Activated CD4-positive, alpha-beta memory T cell treated with anti-CD3 and anti-CD28 coated beads, Interleukin-2, amount 10 ng/mL, durations not matched to agents 7 days and 5 days (primary cell): ENCODE measurements at places on chromosomes 7 and 10. TPM values are rescaled to one million over a fixed set of nuclear protein-coding genes. Genes with fewer than 3 reads are reported as not detected.

- no peaks in the 10 kb centered on the region for H3K36me3 ChIP-seq
- H3K4me1 ChIP-seq = no peaks in the 10 kb centered on the region
- H3K27ac ChIP-seq = no peak overlapping the region
- no peaks in the 10 kb centered on the region for H3K27me3 ChIP-seq
- no peak for DNase-seq
- H3K4me3 ChIP-seq = no peak overlapping the region
Measured at GRCh38 chr10:131273476-131273875, 38.0 kb downstream of the TCERG1L start.

GRCh38 chr10:8437896-8438295 is 383.4 kb downstream of the GATA3 start:
- no peak overlapping the region for H3K4me3 ChIP-seq
- peak overlapping the region; percentile 16 for H3K27ac ChIP-seq
- H3K4me1 ChIP-seq = peaks cover 36% of the 10 kb centered on the region
- peaks cover 8% of the 10 kb centered on the region for H3K36me3 ChIP-seq
- peaks cover 6% of the 10 kb centered on the region for H3K27me3 ChIP-seq

GRCh38 chr7:142887282-142888015 is 1.9 kb upstream of the TRPV6 start:
- H3K27ac ChIP-seq = no peak overlapping the region
- H3K27me3 ChIP-seq = peaks cover 6% of the 10 kb centered on the region
- no peaks in the 10 kb centered on the region for H3K4me1 ChIP-seq

GRCh38 chr10:11003679-11004078 is 14.0 kb upstream of the CELF2 start:
- H3K4me1 ChIP-seq = peaks cover 5% of the 10 kb centered on the region
- no peak overlapping the region for H3K4me3 ChIP-seq
- DNase-seq = no peak
- no peak overlapping the region for H3K27ac ChIP-seq
- H3K27me3 ChIP-seq = peaks cover 49% of the 10 kb centered on the region
- no peaks in the 10 kb centered on the region for H3K36me3 ChIP-seq

DNA sequence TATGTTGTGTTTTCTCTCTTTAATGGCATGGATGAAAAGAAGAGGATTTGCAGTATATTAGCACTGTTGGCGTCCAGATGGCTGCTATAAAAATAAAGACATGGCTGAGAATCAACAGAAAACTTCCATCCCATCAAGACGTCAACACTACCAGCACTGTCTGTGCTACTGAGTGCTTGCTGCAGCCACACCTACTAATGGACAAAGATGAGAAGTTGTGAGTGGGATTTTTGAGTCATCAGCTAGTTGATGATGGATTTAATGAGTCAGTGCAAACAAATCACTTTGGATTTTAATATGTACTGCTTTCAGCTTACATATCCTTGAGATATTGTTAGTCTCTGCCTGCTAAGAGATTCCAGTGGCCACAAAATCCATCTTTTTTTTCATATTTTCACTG is 631.0 kb upstream of the ANKRD30A start:
- H3K4me3 ChIP-seq = no peak overlapping the region
- H3K4me1 ChIP-seq = no peaks in the 10 kb centered on the region
- DNase-seq = no peak

GRCh38 chr10:114043532-114044246 is at the start of gene ADRB1:
Gene ADRB1, plus strand, starts transcription at chr10:114043866. Its CDS starts 267 bp downstream, at chr10:114044133.
- H3K4me3 ChIP-seq = peak within 1 kb of the TSS; percentile 64
- DNase-seq = peak; percentile 39
- peaks cover 25% of the 10 kb centered on the region for H3K4me1 ChIP-seq
- H3K27me3 ChIP-seq = peaks cover 81% of the 10 kb centered on the region
- no peak within 1 kb of the TSS for H3K27ac ChIP-seq

DNA sequence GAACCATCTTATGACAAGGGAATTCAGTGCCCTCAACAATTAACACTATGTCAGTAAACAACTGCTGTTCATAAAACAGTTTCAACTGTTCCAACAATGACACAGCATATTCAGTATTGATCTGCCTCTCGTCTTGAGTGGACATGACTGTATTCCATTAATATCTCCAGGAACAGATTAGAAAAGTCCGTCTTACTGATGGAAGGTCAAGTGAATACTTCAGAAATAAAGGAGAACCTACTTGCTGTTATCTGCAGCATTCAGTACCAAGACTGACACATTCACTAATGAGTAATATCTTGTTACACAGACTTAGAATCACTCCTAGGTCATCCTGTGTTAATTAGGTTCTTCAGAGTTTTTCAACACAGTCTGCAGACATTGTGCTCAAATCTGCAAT is 12.1 kb downstream of the KBTBD2 start:
- peaks cover 33% of the 10 kb centered on the region for H3K4me1 ChIP-seq
- H3K36me3 ChIP-seq = peaks cover 24% of the 10 kb centered on the region
- no peak overlapping the region for H3K4me3 ChIP-seq
- no peak for DNase-seq

DNA sequence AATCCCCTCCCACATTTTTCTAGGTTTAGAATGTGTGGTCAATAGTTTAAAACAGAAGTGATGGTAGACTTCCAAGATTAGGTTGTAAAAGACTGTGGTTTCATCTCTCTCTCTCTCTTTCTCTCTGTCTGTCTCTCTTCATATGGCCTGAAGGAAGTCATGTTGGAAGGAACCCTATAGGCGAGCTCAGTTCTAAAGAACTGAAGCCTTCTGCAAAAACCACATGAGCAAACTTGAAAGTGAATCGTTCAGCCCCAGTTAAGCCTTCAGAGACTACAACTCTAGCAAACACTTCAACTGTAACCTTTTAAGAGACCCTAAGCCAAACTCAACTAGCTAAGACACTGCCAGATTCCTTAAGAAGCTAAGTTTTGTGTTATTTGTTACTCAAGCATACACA is 707.5 kb upstream of the LRRTM3 start:
- H3K27ac ChIP-seq = no peak overlapping the region
- DNase-seq = no peak
- H3K4me1 ChIP-seq = no peaks in the 10 kb centered on the region

- no peak for DNase-seq
- H3K4me3 ChIP-seq = peak overlapping the region; percentile 45
- no peak overlapping the region for H3K27ac ChIP-seq
- peaks cover 45% of the 10 kb centered on the region for H3K27me3 ChIP-seq
- H3K36me3 ChIP-seq = no peaks in the 10 kb centered on the region
Measured at GRCh38 chr7:20330928-20331909, 519 bp downstream of the ITGB8 start.

GRCh38 chr10:101778781-101779543 is 3.0 kb upstream of the FGF8 start:
- H3K4me3 ChIP-seq = peak overlapping the region; percentile 67
- H3K4me1 ChIP-seq = peaks cover 51% of the 10 kb centered on the region
- H3K27ac ChIP-seq = no peak overlapping the region
- peak; percentile 28 for DNase-seq

GRCh38 chr7:17103170-17103569 is 195.3 kb upstream of the AHR start:
- no peak overlapping the region for H3K27ac ChIP-seq
- no peak for DNase-seq
- no peak overlapping the region for H3K4me3 ChIP-seq
- no peaks in the 10 kb centered on the region for H3K4me1 ChIP-seq
- no peaks in the 10 kb centered on the region for H3K27me3 ChIP-seq
- H3K36me3 ChIP-seq = no peaks in the 10 kb centered on the region

GRCh38 chr7:39761449-39761848 is 138.1 kb downstream of the RALA start:
- no peak overlapping the region for H3K27ac ChIP-seq
- H3K27me3 ChIP-seq = no peaks in the 10 kb centered on the region
- no peak for DNase-seq
- peaks cover 3% of the 10 kb centered on the region for H3K36me3 ChIP-seq
- no peak overlapping the region for H3K4me3 ChIP-seq
- H3K4me1 ChIP-seq = no peaks in the 10 kb centered on the region

GRCh38 chr7:16803125-16803524 is 1.7 kb downstream of the AGR2 start:
- no peaks in the 10 kb centered on the region for H3K4me1 ChIP-seq
- DNase-seq = no peak
- no peak overlapping the region for H3K4me3 ChIP-seq

GRCh38 chr7:77697535-77697831 is 1.2 kb downstream of the RSBN1L start:
- peak overlapping the region; percentile 94 for H3K27ac ChIP-seq
- DNase-seq = no peak
- no peaks in the 10 kb centered on the region for H3K27me3 ChIP-seq
- H3K4me3 ChIP-seq = peak overlapping the region; percentile 98
- peaks cover 55% of the 10 kb centered on the region for H3K4me1 ChIP-seq

- peaks cover 21% of the 10 kb centered on the region for H3K4me1 ChIP-seq
- no peak for DNase-seq
- H3K27me3 ChIP-seq = no peaks in the 10 kb centered on the region
- peaks cover 9% of the 10 kb centered on the region for H3K36me3 ChIP-seq
- no peak overlapping the region for H3K27ac ChIP-seq
- H3K4me3 ChIP-seq = no peak overlapping the region
Measured at GRCh38 chr7:65931685-65932084, 50.3 kb downstream of the GUSB start.

- peaks cover 14% of the 10 kb centered on the region for H3K4me1 ChIP-seq
- no peak overlapping the region for H3K4me3 ChIP-seq
- H3K27me3 ChIP-seq = peaks cover 54% of the 10 kb centered on the region
- no peaks in the 10 kb centered on the region for H3K36me3 ChIP-seq
- no peak for DNase-seq
Measured at GRCh38 chr10:28666751-28667467, 10.4 kb upstream of the BAMBI start.

GRCh38 chr7:128915271-128915819 is 4.8 kb upstream of the KCP start:
- peaks cover 58% of the 10 kb centered on the region for H3K27me3 ChIP-seq
- no peaks in the 10 kb centered on the region for H3K36me3 ChIP-seq
- H3K4me1 ChIP-seq = peaks cover 4% of the 10 kb centered on the region
- no peak overlapping the region for H3K4me3 ChIP-seq

DNA sequence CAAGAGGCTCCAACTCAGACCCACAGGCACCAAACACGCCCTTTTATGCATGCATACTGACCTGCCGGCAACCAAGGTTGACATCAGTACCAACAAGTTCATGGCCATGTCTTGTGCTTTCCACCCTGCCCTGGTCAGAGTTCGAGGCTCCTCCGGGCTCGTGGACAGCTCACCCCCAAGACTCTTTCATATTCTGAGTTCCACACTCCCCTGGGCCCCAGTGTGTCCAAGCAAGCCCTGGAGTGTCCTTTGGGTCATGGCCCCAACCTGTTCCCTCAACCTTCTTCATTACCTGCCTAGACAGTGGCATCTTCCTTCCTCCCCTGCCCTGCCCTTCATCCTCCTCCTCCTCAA is 40.5 kb downstream of the HIF1AN start:
- no peak for DNase-seq
- H3K27ac ChIP-seq = no peak overlapping the region
- no peaks in the 10 kb centered on the region for H3K4me1 ChIP-seq
- peaks cover 44% of the 10 kb centered on the region for H3K27me3 ChIP-seq
- no peaks in the 10 kb centered on the region for H3K36me3 ChIP-seq

GRCh38 chr7:70171369-70171920 is 573.2 kb downstream of the AUTS2 start:
- DNase-seq = no peak
- no peaks in the 10 kb centered on the region for H3K36me3 ChIP-seq
- no peak overlapping the region for H3K27ac ChIP-seq

The PNLIPRP3 gene
- not detected for total RNA-seq

The CYP2W1 gene
- not detected for total RNA-seq

The OPN4 gene
- not detected for total RNA-seq

The BUD23 gene
- 57.2 TPM for total RNA-seq

The ZNF804B gene
- total RNA-seq = not detected

The HTR5A gene
- not detected for total RNA-seq

The VWC2 gene
- total RNA-seq = not detected
